ENCODE measurements at places on chromosomes 12 and 14. TPM values are rescaled to one million over a fixed set of nuclear protein-coding genes. Genes with fewer than 3 reads are reported as not detected.

DNA sequence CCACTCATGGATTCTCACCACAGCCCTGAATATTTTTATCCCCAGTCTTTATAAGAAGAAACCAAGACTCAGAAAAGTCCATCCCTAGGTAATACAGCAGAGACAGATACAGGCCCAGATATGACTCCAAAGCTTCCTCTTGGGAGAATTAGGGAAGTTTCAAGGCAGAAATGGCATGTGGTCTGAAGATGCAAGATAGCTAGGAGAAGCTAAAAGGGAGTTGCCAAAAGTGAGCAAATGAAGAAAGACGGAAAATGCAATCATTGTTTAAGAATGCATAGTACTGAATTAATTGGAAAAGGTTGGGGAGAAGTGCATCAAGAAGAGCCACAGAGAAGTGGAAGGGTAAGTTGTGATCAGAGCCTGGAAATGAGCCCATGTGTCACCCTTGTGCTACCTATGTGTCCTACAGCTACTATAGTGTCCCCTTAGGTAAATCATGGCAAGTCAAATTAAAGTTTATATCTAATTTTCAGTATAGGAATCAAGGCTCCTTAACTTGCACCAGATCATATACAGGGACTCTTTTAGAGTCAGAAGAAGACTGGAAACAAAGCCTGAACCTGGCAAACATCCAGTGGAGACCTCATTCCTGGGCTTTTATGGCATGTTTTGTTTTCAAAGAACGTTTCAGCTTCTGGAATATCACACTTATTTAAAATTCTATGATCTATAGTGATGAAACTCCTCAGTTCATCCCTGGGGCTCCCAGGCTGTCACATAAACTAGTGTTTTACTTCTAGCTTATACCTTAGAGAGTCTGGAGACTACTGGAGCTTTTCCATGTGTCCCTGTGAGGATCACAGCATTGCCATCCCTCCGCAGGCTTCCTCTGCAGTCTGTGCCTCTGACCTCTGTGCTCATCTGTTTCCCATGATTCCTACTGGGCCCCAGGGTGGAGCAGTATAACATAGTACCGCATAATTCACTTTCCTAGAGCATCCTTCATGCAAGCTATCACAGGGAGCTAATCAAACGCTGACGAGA lies 189.0 kb upstream of the CDKN3 start:
- DNase-seq: no peak

- DNase-seq: no peak
Measured at GRCh38 chr12:54716261-54716660, 68.1 kb upstream of the DCD start.

Gene SPTB
- 3.9 TPM for polyA plus RNA-seq

DNA sequence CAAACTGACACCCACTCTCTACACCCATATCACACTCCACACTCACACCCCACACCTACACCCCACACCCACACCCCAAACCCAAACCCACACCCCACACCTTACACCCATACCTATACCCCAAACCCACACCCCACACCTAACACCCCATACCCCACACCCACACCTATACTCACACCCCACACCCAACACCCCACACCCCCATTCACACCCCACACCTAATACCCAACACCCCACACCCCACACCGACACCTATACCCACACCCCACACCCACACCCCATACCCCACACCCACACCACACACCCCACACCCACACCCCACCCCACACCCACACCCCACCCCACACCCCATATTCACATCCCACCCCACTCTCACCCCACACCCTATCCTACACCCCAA lies 38.5 kb downstream of the TMEM120B start:
- no peak for DNase-seq

DNA sequence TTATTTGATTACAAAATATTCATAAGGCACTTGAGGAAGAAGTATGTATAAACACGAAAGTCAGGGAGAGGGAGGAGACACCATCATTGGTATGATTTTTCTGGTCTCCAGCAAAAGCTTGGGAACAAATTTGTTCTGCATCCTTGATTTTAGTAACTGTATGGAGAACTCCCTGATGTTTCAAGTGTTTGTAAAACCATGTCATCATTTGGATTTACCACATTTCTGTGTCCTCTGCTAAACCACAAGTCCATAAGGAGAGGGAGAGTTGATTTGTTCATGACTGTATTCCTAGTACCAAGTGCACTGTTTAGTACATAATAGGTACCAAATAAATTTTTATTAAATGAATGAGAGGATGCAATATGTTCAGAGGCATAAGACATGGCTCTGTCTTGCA lies 181.1 kb downstream of the BTG1 start:
- no peak for DNase-seq

Gene SIX4
- 5.5 TPM for polyA plus RNA-seq

GRCh38 chr12:88638966-88639760 lies 58.9 kb upstream of the KITLG start:
- peak; percentile 30 for DNase-seq

Measured in left lung (tissue), 14 donors.